Aorta (tissue), 5 donors: ENCODE measurements at places on chromosomes 1 and 21. TPM values are rescaled to one million over a fixed set of nuclear protein-coding genes. Genes with fewer than 3 reads are reported as not detected.

GJC2 gene
- 4.3 TPM for total RNA-seq

DMRTA2 gene
- total RNA-seq, result not detected

DNA sequence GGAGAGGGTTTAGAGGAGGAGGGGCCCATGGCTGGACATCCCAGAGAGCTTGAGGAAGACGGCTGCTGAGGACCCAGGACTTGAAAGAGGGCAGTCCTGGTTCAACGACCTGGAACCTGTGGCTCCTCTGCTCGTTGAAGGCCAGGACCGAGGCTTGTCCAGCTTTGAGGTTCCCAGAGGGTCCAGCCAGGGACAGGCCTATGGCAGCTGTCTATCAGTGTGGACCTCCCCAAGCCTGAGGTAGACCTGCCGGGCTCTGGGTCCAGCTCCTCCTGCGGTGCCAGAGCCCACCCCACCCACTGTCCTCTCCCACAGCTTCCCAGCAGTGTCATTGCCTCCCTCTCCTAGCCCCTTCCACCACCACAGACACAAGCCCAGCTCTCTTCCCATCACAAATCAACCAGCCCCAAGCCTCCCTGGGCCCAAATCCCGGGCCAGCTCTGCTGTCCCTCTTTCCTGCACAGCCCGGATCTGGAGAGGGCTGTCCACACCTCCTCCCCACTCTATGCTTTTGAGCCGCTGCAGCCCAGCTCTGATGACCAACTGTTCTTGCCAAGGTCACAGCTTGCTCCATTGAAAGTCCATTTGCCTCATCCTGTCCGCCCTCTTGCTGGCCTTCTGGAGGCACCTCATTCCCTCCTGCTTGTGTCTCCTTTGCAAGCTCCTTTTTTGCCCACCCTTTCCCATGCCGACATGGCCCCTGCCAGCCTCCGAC lies 48.7 kb upstream of the EDN2 start:
- DNase-seq, result peak; percentile 26

- peak; percentile 94 for DNase-seq
Observed at GRCh38 chr1:153946622-153947241, at the start of gene DENND4B. Gene DENND4B (minus strand): TSS chr1:153946718. CDS start chr1:153944374, 2,344 bp downstream.

- no peak for DNase-seq
Observed at GRCh38 chr1:50438945-50439344, 15.7 kb upstream of the DMRTA2 start.

GRCh38 chr1:65170511-65171142 lies 22.6 kb downstream of the AK4 start:
- DNase-seq, result peak; percentile 62
